Stimulated activated CD4-positive, alpha-beta T cell treated with anti-CD3 and anti-CD28 coated beads, TNF-alpha, amount 100 ng/mL, for 1 hour (primary cell): ENCODE measurements at places on chromosomes 7 and 10.

DNA sequence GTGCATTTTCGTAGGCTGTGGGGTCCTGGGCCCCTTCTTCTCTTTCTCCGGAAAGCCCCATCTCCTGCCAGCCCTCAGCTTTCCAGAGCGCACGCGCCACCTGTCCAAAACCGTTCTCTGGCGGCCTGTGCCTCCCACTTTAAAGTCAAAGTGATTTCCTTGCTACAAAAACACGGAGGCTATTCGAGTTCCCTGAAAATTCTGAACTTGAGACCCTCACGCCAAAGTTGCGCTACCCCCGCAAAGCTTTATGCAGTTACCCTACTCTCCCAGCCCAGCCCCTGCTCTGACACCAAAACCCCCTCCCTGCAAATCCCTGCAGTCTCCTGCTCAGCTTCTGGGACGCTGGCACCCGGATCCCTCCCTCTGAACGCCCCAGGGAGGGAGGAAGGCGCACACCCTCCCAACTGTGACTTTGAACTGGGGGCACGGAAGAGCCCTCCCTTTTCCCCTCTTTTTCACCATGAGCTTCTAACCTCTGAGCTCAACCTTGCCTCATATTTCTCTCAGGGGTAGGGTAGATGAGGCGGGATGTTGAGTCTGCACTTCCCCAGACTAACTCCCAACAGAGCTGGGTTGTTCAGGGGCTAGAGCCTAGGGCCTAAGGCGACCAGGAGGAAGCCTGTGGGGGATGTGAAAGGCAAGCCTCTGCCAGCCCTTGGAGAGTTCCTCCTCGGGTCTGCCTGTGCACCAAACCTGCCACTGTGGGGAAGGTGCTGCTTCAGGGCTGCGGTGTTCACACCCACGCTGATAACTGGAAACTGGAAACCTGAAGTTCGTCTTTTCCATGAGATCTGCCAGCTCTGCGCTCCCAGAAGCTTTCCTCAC, 2.7 kb upstream of the PAX4 start:
- no peak for DNase-seq

DNA sequence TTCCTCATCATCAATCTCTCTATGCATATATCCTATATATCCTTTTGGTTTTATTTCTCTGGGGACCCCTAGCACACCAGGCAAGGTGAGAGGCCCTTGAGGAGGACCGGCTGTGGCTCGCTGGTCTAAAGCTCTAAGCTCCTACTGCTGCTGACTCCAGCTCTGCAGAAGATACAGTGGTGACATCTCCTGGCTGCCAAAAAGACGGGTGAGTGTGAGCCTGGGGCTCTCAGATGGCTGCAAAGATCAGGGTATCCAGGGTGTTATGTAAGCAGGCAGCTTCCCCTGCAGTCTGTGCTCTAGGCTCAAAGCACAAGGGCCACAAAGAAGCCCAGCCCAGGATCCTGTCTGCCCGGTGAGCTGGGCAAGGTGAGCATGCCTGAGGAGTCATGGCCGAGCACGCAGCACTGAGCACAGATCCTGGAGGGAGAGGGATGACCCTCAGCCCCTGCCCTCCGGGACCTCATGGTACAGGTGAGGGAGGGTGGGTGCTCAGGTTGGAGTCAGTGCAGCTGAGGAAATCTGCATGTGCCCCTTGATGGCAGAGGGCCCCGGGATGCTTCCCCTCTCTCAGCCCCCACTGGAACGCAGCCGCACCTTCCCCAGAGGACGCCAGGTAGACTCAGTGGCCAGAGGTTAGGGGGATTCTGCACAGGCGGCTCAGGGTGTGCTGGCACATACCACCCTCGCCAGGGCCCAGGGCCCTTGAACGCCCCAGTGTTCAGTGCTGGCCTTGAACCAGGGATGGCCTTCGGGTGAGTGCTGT, 95.4 kb upstream of the INSIG1 start:
- no peak for DNase-seq

DNA sequence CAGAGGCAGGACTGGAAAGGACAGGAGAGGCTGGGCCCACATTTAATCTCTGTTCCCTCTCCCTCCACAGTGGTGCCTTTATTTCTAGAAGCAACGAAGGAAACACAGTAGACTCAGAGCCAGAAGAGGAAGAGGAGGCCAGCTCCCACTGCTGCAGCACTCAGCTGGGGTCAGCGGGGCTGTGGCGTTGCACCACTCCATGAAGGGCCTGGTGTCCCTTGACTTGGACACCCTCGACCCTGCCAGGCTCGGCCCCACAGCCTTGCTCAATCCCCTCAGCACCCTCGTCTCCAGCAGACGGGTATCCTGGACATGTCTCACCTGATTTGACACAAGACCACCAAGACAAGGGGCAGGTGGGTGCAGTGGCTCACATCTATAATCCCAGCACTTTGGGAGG, 38.8 kb downstream of the PRKAG2 start:
- no peak for DNase-seq

GRCh38 chr10:70007116-70007820, 45.4 kb upstream of the MACROH2A2 start:
- no peak for DNase-seq

- no peak for DNase-seq
Observed at GRCh38 chr7:2416063-2416462, 12.7 kb downstream of the CHST12 start.

DNA sequence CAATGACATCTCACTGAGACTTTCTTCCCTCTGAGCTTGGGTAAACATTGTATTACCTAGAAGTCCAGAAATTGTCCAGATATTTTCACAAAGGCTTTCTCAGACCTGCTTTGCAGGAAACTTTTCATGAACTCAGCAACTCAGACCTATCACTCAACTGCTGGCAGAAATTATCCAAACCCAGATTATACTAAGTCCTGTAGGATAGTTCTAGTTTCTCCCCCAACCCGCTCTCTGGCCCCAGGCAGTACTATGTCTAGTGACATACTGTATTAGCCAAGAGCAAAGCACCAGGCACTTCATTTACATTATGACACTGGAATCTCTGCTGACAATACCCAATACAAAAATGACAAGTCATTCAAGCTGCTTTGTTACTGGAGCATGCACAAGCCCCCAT, 75.0 kb downstream of the RHOBTB1 start:
- DNase-seq = no peak

- no peak for DNase-seq
Observed at GRCh38 chr10:103936022-103936421, 18.0 kb upstream of the STN1 start.

- DNase-seq = no peak
Observed at GRCh38 chr7:66301737-66302136, 96.6 kb downstream of the TPST1 start.

DNA sequence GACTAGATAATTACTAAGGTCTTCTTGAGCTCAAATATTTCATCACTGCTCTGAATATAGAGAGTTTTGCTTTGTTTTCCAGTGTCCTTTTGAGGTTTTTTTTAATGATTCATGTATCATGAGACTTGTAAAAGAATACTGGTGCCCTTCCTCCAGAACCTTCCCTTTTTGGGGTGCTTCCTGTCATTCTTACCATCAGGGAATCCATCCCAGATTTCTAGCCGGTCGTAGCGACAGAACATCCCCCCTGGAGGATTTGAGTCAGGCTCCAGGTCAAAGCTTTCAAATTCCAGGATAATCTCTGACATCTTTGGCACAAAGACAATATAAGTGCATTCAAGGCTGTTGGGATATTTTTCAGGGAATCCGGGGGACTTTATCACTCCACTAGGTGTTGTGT, 71.0 kb downstream of the NRP1 start:
- DNase-seq = no peak

- no peak for DNase-seq
Observed at GRCh38 chr10:123183724-123184123, 29.5 kb downstream of the BUB3 start.

DNA sequence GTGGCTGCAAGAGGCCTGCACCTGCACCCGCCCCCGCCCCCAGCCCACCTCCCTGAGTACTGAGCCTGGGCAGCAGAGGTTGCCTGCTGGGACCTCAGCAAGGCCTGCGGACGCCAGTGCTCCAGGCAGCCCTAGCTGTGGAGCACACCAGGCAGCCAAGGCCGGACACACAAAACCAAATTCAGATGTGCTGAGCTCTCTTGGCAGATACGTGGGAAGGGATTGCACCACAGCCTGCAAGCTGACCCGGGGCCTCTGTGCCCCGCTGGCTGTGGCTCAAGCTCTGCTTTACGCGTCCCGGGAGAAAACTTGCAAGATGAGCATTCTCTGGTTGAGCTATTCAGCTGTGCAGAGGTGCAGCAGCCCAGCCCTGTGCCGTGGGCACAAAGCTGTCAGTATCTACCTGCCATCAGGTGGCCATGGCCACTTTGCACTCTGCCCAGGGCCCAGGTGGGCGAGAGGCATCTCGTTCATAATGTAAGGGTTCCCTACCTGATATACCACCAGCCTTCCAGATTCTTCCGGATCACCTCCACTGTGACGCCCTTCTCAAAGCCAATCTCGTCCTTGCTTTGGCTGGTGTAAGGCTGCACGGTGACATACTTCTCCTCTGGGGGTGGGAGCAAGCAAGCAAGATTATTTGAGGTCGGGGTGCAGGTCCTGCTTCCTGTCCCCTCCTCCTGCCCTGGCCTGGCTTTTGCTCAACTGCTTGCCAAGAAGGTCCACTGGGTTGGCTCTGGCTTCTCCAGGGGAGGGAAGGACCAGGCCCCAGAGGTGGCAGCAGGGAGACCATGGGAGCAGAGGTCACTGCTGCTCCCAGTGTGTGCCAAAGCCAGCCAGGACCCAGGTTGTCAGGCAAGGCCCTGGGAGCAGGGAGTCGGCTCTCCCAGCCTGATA, 123.4 kb downstream of the NEURL1 start:
- no peak for DNase-seq

- no peak for DNase-seq
Observed at GRCh38 chr10:14717552-14717951, 57.1 kb downstream of the FAM107B start.

DNA sequence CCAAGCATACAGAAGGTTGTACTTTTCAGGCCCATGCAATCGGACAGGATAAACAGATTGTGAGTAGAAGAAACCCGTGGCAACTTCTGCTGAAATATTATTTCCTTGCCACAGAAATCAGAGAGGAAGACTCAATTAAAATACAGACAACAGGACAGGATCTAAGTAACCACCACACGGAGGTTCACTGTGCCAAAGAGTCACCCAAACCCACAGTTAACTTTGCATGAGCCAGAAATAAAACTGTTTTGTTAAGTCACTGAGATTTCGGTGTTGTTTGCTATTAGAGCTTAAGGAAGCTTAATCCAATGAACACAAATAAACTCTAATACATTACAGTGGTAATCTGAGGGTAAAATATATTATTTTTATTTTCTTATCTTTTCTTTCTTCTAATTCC, 14.0 kb downstream of the PNPLA8 start:
- no peak for DNase-seq

- no peak for DNase-seq
Observed at GRCh38 chr10:49133706-49134248, at the start of gene FAM170B. Gene FAM170B, minus strand, starts transcription at chr10:49134021. Its CDS starts 103 bp downstream, at chr10:49133918.

DNA sequence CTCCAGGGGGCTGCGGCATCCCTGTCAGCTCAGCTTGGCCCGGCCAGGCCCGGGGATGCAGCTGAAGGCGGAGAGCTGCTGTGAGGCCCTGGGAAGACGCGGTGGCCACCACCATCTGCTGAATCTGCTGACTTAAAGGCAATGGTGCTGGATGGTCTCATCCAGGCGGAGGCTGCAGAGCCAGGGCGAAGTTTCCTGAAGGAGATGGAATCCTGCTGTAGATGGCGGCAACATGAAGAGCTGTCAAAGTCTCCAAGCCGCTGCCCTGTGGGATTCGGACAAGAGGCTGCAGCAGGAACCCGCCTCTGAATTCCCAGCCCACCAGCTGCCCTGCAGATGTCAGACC, 200.1 kb downstream of the PTPRN2 start:
- no peak for DNase-seq
